ENCODE measurements at places on chromosomes 6 and 20.

GRCh38 chr6:95576998-95577303, 384 bp upstream of the MANEA start:
- DNase-seq: no peak

- DNase-seq: no peak
Observed at GRCh38 chr20:41905199-41905598, 287.0 kb upstream of the CHD6 start.

GRCh38 chr20:33433465-33434234, 9.9 kb downstream of the SNTA1 start:
- DNase-seq: no peak

- no peak for DNase-seq
Observed at GRCh38 chr6:111871725-111872400, 1.4 kb downstream of the FYN start.

GRCh38 chr6:136826216-136826615, 3.8 kb downstream of the PEX7 start:
- no peak for DNase-seq

GRCh38 chr20:62370115-62370806, 3.1 kb upstream of the LAMA5 start:
- DNase-seq: no peak

GRCh38 chr6:146358431-146359046, 185.1 kb upstream of the RAB32 start:
- no peak for DNase-seq

DNA sequence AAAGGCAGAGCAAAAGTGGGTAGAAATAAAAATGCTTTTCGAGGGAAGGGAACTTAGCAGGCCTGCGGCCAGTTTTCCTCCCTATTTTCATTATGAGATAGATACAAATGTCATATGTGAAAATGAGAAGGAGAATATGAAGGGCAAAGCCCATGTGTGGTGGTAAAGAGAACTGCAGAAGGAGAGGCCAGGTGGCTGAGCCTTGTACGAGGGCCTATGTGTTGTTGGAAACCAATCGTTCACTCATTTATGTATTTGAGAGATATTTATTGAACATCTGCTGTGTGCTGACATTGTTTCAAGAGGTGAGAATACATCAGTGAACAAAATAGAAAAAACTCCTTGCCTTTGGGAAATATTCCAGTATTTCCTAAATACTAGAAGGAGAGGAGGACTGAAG, 147.7 kb downstream of the SH3BGRL2 start:
- no peak for DNase-seq

DNA sequence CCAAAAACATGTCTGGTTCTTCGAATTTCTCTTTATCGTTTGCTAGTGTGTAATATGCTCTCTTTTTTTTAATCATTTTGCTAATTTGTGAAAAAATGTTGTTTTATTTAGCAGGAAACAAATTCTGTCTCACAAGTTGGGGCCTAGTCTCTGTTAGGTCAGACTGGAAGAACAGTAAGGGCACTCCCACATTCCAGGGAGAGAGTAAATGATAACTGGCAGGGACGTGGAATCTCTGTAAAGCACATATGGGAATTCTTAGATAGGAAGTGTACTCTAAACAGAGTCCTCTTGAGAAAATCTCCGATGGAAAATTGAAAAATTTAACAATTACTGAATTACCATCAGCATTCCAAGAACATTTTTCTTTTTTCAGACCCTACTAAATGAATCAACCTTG, 16.4 kb upstream of the CCDC28A start:
- DNase-seq: no peak

DNA sequence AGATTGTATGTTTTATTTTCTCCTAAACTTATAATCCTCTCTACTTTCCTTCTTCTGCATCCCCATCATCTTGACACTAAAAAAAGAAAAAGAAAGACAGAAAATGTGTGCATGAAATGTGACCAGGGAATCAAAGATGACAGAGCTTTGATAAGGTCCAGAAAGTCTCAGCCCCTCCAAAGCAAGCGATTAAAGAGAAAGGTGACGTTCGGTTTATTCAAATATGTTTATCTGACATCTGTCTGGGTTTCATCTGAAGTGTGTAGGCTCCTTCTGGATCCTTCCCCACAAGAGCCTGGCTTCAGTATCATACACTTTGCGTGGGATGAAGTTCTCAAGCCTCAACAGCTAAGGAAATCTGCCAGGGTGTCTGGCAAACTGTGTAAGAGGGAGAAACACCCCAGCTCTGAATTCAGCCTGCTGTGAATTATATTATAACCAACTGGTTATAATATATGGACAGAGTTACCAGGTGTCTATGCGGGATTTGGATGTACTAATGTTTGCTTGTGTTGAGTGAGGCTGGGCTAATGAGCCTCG, 263.0 kb downstream of the ZNF217 start:
- no peak for DNase-seq

DNA sequence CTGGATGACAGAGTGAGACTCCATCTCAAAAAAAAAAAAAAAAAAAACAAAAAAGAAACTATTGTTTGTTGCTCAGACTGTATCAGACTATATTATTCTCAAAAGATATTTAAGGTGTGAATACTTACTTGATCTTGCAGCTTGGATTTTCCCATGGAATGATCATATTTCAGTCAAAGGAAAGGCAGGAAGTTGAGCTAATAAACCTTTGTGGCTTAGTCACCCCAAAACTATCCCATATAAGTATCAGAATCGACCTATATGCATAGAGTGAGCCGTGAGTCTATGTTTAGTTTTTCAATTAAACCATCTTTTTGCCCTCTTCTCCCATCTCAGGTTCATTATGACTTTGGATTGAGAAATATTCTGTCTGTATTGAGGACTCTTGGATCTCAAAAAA, 152.6 kb downstream of the DNAH8 start:
- no peak for DNase-seq

DNA sequence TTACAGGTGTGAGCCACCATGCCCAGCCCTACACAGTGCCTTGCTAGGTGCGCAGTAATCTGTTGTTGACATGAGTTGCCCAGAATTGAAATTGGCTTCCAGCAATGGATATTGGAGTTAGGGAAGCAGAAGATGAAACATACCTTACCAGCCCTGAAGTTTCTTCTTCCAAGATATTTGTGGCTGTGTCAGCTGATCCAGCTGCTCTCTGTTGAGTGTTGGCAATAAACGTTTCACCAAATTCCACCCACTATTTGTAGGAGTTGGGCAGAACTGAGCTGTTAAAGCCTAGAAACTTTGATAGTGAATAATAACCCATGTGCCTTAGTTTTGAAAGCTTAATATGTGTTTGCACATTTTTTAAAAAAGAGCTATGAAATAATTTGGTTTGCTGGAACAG, 218.2 kb upstream of the SNX9 start:
- DNase-seq: no peak

GRCh38 chr20:53794529-53795115, 201.0 kb upstream of the ZNF217 start:
- no peak for DNase-seq

DNA sequence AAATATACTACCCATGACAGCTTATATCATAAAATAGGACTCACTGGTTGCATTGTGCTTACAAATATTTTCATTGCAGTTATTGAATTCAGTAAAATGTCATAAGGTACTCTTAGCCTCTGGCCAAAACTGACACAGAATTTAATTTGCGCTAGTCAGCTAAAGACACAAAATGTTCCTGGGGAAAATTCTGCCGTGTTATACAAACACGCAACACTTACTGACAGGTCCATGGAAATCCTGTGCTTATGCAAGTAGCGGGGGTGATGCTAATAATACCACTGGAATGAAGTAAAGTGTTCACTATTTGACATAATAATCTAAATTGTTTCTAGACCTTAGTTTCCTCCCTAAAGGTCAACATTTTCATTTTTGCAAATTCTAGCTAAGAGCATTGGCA, 354.4 kb upstream of the RSPO3 start:
- no peak for DNase-seq

DNA sequence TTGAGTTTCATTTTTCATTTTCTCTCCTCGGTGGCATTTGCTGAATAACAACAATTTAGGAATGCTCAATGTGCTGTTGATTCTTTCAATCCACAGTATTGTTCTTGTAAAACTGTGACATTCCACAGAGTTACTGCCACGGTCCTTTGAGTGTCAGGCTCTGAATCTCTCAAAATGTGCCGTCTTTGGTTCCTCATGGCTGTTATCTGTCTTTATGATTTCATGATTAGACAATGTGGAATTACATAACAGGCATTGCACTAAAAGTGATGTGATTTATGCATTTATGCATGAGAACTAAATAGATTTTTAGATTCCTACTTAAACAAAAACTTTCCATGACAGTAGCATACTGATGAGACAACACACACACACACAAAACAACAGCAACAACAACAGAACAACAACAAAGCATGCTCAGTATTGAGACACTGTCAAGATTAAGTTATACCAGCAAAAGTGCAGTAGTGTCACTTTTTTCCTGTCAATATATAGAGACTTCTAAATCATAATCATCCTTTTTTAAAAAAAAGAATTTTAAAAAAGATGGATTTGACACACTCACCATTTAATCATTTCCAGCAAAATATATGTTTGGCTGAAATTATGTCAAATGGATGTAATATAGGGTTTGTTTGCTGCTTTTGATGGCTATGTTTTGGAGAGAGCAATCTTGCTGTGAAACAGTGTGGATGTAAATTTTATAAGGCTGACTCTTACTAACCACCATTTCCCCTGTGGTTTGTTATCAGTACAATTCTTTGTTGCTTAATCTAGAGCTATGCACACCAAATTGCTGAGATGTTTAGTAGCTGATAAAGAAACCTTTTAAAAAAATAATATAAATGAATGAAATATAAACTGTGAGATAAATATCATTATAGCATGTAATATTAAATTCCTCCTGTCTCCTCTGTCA, 88.1 kb downstream of the SNAP25 start:
- DNase-seq: no peak

DNA sequence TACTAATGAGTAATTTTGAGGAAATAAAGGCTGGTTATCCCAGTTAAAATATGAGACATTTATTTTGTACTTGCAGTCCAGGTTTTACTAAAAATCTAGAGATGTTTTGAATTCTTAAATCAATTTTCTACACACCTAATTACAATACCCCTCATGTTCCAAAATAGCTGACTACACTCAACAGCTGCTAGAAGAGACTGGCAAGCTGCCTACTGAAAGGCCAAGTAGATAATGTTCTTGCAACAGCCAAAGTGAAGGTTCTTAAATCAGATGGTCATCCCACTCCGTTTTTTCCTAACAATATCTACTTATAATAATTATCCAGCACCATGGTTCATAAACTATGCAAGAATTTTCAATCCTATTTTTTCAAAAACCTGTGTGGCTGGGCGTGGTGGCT, 69.0 kb downstream of the DTNBP1 start:
- DNase-seq: no peak

DNA sequence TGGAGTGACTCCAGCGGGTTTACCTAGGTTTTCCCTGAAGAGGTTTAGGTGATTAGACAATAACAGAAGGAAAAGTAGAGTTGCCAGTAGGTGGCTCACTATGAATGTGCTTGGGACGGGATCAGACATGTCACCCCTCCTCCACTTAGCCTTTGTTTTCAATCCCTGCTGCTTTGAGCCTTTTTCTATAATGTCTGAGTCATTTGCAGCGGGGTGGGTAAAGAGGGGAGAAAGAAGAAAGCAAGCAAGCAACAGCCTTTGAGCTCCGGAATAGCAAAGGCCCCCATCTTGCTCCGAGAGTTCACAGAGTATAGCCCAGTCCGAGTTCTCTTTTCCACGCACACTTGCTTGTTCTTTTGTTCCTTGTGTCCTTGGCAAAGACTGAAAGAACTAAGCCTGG, 129.1 kb downstream of the PACRG start:
- DNase-seq: no peak

Data from mesothelial cell of epicardium (in vitro differentiated cells).